ENCODE measurements at places on chromosomes 5 and 9. TPM values are rescaled to one million over a fixed set of nuclear protein-coding genes. Genes with fewer than 3 reads are reported as not detected.

The FRRS1L gene
- 10.9 TPM for total RNA-seq

- DNase-seq = peak; percentile 76
- no peak overlapping the region for H3K4me3 ChIP-seq
- H3K27me3 ChIP-seq = no peaks in the 10 kb centered on the region
- H3K4me1 ChIP-seq = no peaks in the 10 kb centered on the region
- H3K27ac ChIP-seq = peak overlapping the region; percentile 56
Observed at GRCh38 chr5:160175438-160176218, 53.7 kb upstream of the FABP6 start.

- no peak overlapping the region for H3K4me3 ChIP-seq
- no peaks in the 10 kb centered on the region for H3K36me3 ChIP-seq
- no peaks in the 10 kb centered on the region for H3K4me1 ChIP-seq
- DNase-seq = no peak
- no peak overlapping the region for H3K27ac ChIP-seq
Observed at GRCh38 chr9:133638076-133638475, 1.9 kb downstream of the DBH start.

DNA sequence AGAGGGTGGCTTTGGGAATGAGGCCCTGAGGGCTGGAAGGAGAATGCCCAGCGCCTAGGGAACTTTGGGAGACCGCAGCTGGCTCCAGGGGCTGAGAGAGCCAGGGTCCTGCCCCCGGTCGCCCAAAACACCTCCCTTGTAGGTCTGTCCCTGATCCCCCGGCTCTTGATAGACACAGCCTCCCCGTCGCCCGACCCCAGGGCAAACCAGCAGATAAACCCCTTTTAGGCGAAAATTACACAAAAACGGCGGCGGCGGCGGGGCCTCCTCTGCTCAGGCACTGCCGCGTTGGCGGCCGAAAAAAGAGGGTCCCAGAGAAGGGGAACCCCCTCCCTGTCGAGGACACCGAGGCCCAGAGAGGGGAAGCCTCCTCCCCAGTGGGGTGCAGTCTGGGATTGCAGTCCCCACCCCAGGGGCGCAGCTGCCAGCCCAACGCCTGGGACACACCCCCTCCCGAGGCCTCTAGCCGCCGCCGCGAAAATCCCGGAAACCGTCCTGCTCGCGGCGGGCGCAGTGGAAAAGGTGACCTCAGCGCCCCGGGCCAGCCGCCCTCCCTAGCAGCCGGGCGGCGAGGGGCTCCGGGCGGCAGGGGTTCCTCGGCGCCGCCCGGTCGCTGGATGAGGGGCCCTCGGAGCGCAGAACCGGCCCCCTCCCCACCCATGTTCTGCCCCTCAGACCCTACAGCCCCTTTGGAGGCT is 3.1 kb upstream of the BARX1 start:
- no peak overlapping the region for H3K27ac ChIP-seq
- H3K36me3 ChIP-seq = no peaks in the 10 kb centered on the region
- DNase-seq = no peak
- peaks cover 6% of the 10 kb centered on the region for H3K4me1 ChIP-seq

DNA sequence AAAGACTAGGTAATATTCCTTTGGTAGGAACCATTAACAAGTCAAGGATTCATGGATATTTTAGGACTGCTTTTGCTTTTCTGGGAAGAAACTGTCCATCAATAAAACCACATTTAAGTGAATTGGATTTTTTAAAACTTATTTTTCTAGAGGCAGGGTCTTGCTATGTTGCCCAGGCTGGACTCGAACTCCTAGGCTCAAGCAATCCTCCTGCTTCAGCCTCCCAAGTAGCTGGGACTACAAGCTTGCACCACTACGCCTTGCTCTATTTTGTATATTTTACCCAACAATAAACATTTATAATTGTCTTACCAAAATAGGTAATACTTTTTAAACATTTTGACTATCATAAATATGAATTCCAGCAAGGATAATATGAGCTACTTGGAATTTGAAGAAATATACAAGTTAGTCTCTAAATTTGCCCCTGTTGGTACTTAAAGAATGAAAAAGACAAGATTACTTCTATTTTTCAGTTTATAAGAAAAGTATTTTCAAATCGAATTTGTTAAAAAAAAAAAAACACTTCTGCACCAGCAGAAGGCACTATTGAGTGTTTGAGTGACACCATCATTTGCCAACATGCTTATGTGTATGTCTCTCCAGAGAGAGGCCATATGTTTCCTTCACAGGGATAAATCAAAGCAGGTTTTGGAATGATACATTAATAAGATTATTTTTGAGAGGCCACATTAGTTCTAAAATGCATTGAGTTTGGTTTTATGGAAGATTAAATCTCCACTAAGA is 60.0 kb upstream of the CARTPT start:
- H3K36me3 ChIP-seq = no peaks in the 10 kb centered on the region
- H3K27me3 ChIP-seq = no peaks in the 10 kb centered on the region
- H3K4me3 ChIP-seq = no peak overlapping the region
- no peak overlapping the region for H3K27ac ChIP-seq
- DNase-seq = no peak

GRCh38 chr5:53560028-53560427 is 411 bp upstream of the NDUFS4 start:
- peak overlapping the region; percentile 83 for H3K4me3 ChIP-seq
- H3K27me3 ChIP-seq = no peaks in the 10 kb centered on the region
- no peaks in the 10 kb centered on the region for H3K36me3 ChIP-seq
- H3K27ac ChIP-seq = peak overlapping the region; percentile 73

The RLN1 gene
- total RNA-seq = not detected

GRCh38 chr9:9919174-9919775 is 693.5 kb downstream of the PTPRD start:
- no peaks in the 10 kb centered on the region for H3K4me1 ChIP-seq
- no peaks in the 10 kb centered on the region for H3K27me3 ChIP-seq
- no peak overlapping the region for H3K4me3 ChIP-seq
- H3K27ac ChIP-seq = no peak overlapping the region

The CCIN gene
- total RNA-seq = 1.4 TPM

Data from uterus (tissue), 4 donors.